ENCODE measurements at places on chromosomes 5 and 9.

- DNase-seq, result no peak
Observed at GRCh38 chr9:112408275-112408674, 28.4 kb downstream of the HSDL2 start.

DNA sequence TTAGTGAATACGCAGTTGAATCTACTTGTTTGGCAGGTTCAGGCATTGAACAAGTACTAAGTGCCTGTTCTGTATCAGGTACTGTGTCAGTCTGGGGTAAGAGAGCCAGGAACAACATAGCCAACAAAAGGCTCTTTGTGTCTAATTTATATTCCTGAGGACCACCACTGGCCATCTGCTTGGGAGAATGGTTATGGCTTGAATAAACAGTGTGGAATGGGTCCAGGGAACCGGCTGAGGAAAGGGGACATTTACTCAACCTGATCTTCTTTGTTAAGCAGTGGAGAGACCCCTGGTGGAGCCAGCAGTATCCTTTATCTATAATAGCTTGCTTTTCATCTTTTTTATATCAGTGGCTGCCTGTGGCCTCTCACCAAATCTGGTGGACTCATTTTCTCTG lies 38.6 kb downstream of the EXOSC2 start:
- peak; percentile 44 for DNase-seq

DNA sequence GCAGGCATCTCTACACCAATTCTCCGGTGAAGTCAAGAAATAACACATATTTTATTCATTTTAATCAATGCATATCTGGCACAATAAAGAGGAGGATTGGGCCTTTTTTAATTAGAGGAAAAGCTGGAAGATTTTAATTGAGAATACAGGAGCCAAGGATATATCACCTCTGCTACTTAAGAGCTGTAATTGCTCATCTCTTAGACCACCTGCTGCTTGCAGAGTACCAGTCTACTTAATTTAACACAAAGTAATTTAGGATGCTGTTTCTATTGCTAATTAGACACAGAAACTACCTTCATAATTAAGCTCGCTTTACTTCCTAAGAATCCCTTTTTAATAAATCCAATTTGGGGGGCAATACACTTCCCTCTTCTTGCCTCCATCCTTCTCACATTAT lies 326.9 kb downstream of the TENT4A start:
- DNase-seq, result no peak

GRCh38 chr9:16668734-16669295 lies 201.7 kb downstream of the BNC2 start:
- no peak for DNase-seq

- DNase-seq, result no peak
Observed at GRCh38 chr5:62413711-62414110, 1.1 kb downstream of the IPO11 start.

- DNase-seq, result no peak
Observed at GRCh38 chr9:94794476-94795167, 68.1 kb downstream of the AOPEP start.

DNA sequence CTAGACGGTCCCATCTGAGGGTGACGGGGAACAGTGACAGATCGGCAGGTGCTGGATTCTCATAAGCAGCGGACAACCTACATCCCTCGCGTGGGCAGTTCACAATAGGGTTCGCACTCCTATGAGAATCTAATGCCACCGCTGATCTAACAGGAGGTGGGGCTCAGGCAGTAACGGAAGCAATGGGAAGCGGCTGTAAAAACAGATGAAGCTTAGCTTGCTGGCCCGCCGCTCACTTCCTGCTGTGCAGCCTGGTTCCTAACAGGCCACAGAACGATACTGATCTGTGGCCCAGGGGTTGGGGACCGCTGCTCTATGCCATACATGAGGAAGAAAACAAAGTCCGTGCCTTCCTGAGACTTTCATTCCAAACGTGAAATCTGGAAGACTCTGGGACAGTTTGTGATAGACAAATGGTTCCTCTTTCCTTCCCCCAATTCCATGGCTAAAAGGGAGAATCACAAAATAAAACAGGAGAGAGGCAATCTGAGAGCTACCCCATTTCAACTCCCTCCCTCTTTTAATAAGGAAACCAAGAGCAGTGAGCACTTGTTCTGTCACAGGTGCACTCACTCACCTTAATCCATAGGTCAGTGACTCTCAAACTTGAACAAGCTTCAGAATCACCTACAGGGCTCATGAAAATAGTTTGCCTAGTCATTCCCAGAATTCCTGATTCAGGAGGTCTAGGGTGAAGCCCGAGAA lies 12.1 kb downstream of the PDCL start:
- peak; percentile 98 for DNase-seq

DNA sequence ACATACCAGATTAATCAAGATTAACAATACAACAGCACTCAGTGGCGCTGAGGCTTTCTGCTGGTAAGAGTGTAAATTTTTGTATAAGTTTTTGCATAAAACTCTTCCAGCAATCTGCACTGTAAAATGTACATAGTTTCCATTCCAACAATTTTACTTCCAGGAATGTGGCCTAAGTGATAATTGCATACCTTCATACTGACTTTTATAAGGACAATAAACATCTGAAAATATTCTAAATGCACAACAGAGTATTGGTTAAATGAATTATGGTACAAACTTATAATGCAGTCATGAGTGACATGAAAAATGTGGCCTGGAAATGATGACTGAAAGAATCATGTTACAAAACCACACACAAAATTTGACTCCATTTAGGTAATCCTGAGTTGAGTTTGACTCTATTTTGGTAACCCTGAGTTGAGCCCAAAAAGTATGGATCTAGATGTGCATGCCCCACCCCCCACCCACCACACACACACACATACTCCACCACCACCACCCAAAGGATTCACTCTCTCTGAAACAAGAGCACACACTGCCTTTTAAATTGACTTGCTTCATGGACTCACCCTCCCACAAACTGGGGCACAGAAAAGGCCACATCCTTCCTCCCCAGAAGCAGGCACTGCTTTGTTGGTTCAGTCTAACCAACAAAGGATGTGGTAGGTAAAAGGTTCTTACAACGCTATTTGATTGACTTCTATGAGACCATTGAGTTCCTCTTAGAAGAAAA lies 137.6 kb downstream of the SUSD1 start:
- no peak for DNase-seq

- DNase-seq, result peak; percentile 95
Observed at GRCh38 chr9:35948451-35948850, 9.5 kb downstream of the OR2S2 start.

DNA sequence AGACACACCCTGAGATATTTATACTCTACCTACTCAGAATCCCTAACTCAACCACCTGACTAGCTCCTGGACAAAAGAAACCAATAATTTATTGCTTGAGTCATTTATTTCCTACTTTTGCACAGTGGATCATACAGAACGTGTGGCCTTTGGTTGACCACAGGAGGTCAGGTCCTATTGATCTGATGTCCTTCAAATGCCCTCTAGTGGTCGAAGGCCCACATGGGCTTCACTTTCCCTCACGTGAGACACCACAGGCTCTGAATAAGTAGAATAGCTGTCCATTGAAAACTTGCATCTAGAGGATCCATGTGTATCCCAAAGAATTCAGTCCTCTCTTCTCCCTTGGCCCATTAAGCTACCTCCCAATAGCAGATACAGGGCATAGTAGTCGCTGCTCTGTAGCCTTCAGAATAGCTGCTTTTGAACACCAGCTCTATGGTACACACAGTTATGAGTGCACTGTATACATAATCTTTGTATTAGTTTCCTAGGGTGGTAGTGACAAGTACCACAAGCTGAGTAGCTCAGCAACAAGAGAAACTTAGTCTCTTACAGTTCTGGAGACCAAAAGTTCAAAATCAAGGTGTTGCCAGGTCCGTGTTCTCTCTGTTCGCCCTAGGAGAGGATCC lies 177.6 kb upstream of the SMARCA2 start:
- DNase-seq, result peak; percentile 33

DNA sequence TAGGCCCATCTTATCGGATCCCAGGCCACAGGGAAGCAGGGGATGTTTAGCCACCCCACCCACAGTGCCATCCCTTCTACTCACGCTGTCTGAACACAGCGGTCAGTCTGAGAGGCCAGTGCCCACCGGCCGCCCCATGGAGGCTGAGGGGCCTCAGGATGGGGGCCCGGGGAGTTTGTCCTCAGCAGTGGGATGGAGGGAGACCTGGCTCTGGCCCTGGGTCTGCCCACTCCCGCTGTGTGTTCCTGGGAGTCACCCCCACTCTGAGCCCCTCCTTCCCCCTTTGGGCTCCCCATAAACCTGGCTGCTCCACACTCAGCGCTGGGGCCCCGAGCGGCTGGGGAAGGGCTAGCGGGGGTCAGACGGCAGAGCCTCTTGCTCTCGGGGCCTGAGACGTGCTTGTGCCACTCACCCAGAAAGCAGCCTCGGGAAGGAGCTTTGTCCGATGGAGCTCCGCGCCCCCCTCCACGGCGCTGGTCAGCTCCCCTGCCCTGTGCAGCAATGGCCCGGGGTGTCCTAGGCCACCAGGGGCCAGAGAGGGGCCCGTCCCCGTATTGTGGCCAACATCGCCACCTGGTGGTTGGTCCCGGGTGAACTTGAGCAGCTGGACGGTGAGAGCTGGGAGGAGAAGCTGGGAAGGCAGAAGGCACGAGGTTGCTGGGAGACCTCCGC lies 10.9 kb upstream of the LAMC3 start:
- DNase-seq, result peak; percentile 63

GRCh38 chr9:8863886-8864544 lies 1064.4 kb upstream of the DMAC1 start:
- DNase-seq, result no peak

Data from lung microvascular endothelial cell (primary cell).